ENCODE measurements at places on chromosomes 2 and 18.

DNA sequence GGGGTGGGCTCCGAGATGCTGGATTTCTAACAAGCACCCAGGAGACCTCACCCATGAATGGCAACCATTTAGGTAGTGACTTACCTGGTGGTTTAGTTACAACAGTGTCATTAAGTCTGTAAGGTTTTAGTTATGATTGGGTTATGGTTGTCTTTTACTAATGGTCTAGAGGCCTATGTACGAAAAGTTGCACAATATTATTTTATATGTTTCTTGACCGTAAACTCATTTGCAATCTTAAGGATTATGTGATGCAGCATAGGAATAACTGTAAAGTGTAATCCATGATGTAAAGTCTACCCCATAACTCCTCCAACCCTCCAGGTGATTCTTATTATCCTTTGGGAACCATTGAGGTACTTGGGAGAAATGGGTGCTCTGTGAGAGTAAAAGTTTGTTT, 155.4 kb upstream of the ZEB2 start:
- DNase-seq: no peak

DNA sequence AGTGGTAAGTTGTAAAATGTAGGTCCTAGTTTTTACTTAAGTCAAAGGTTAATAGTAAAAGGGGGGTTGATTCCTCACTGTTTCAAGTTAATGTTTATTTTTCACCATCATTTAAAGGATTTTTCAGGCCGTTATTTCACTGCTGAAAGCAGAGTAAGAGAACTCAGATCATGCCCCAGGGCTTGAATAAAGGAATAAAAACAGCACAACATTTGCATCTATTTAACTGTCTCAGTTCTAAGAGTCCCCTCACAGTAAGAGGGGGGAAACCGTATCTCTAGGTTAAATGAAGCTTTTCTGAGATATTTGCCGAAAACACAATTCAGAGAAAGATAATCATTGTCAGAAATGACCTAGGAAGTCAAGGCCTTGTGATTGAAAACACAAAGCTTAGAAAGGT, 138.2 kb upstream of the KCTD1 start:
- DNase-seq: no peak

DNA sequence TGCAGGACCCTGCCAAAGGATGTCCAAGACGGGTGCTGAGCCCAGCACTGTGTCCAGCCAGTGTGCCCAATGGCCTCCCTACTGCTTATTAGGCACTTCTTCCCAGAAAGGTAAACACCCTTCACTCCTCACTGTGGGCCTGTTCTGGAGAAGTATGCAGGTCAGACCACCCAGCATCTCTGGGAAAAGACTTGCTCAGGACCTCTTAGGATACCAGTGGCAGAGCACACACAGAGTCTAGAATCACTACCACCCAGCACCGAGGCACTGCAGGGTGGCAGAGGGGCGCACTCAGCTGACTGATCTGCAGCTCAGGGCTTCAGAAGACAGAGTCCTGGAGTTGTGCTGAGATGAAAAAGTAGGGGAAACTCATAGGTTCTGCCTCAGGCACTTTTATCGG, 25.8 kb downstream of the XDH start:
- DNase-seq: no peak

DNA sequence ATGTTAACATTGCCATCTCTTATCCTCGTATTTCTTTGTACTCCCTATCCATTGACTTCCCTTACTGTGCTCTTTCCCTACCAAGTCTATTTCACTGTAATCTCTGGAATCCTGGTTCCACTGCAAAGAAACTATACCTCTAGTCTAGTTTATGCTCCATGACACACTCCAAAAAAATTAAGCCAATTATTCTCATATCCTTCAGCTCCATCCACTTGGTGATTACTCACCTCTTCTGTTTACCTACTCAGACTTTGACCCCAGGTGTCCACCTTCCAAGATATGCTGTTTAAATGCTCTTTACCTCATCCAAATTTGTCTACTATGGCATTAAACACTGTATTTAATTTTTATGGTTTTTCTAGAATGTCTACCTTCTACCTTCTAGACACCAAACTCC, 137.9 kb downstream of the ATAD2B start:
- DNase-seq: no peak

DNA sequence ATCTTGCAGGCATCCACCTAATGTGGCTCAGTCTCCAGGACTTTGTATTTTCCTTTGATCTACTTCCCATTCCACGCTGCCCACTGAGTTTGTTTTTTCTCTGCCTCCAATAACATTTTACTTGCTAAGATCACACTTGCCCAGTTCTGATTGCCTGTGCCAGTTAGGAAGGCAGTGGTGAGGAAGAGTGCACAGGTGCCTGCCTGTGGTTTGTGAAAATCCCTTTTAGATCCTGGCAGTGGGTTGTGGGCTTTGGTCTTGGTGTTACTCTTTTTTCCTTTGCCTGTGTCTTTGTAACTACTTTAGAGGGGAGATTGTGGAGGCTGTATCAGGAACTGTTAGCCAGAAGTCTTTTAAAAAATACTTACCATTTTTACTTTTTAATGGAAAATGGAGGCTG, 36.9 kb upstream of the KCNG2 start:
- DNase-seq: no peak

DNA sequence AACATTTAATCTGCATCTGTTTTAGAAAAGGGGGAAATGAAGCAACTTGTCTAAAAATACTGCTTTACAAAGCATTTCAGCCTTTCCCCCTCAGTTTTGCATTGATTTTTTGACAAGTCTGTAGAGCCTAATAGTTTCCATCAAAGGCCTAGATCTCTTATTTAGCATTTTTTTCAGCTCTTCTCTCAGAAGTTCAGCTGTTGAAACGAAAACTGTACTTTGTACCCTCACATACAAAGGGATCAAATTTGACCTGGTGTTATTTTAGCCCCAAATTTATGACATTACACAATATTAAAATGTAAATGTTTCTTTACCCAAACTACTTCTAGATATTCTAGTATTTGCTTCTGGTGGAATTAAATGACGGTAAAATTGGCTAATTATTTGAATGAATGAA, 13.0 kb downstream of the YPEL5 start:
- no peak for DNase-seq

GRCh38 chr18:3794537-3795348, 344.8 kb downstream of the TGIF1 start:
- no peak for DNase-seq

DNA sequence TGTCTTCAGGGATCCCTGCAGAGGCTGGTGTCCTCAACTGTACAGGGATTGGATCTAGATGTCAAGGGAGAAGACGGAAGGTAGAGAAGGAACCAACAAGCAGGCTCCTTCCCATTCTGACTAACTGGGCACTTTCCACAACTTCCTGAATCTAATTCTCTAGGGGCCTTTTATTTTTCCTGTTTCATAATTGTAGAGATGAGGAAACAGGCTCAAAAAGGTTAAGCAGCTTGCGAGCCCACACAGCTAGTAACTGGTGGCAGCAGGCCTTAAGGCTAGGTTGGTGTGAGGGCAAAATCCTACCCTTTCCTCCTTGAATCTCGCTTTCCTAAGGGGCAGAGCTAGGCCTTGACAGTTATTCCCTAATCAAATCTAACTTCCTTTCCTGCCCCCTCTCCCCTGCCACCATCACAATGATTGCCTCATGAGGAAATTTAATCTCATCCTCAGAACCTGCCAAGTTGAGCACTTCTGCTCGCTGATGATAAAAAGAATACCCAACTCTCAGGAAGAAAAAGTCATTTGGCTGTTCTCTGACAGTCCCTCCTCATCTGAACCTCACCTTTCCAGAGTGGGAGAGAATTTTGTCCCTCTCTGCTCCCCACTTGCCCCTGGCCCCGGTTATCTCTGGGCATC, 35.7 kb upstream of the POLE4 start:
- no peak for DNase-seq

DNA sequence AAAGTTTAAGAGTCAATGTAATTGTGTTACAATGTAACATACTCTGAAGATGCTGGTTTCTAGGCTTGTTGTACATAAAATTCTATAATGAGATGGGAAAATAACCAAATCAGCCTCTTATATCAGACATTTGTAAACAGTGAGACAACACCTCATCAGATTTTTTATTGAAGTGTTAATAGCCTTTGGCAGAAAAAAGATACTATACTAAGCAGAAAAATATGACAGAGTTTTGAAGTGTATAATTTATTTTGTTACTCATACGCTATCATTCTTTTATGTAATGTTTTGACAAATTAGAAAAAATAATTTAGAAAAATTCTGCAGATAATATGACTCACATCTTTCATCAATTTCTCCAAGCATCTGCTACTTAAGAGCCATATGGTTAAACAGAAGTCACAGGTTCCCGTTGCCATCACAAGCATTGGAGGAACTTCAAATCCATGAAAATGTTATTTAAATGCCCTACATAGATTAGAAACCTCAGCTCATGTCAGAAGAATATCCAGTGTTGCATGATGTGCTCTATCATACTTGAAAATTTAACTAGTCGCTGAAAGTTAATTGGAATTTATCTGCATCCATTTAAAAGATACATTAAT, 535.4 kb downstream of the LRP1B start:
- DNase-seq: no peak

- no peak for DNase-seq
These were observed 5.4 kb upstream of the IL1R2 start for GRCh38 chr2:101986376-101986775.

DNA sequence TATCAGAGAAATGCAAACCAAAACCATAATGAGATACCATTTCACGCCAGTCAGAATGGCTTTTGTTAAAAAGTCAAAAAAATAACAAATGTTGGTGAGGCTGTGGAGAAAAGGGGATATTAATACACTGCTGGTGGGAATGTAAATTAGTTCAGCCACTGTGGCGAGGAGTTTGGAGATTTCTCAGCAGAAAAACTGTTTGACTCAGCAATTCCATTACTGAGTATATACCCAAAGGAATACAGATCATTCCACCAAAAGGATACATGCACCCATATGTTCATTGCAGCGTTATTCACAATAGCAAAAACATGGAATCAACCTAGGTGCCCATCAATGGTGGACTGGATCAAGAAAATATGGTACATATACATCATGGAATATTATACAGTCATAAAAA, 54.5 kb upstream of the WDR75 start:
- no peak for DNase-seq

DNA sequence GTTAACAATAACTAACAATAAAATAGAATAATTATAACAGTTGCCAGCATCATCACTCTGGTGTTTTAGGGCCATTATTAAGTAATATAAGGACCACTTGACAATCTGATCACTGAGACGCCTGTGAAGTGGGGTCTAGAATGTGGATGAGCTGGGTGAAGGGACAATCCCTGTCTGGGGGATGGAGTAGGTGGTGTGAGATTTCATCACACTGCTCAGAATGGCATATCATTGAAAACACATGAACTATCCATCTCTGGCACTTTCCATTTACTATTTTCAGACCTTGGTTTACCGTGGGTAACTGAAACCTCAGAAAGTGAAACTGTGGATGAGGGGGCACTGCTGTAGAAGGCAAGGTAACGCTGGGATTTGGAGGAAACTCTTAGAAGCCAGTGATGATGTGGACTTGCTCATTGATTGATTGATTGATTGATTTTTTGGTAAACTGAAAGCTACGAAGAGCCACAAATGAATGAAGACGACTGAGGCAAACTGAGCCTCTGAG, 204.4 kb upstream of the TWIST2 start:
- no peak for DNase-seq

GRCh38 chr2:238864207-238865014, 16.5 kb downstream of the TWIST2 start:
- no peak for DNase-seq

- no peak for DNase-seq
These were observed 75.6 kb upstream of the TTN start for GRCh38 chr2:178882666-178883440.

GRCh38 chr2:121427187-121427689, 103.4 kb upstream of the RNU4ATAC start:
- DNase-seq: no peak

DNA sequence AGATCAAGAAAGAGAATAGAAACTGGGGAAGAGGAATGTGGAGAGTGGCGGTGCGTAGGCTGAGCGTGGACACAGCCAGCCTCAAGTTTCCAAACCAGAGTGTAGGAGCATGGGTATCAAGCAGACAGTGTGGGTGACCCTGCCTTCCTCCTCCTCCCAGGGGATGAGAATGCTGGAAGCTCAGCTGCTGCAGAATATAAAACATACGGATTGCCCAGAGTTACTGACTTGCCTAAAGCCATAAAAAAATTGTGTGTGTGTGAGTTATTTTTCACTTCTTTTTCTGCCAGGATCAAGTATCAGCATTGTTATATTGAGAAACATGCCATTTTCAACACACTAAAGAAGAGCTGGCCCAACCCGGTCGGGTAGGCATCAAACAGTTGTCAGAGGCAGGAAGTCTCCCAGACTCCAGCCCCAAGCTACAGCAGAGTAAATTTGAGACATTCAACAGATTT, 333.3 kb upstream of the ACVR2A start:
- DNase-seq: no peak

DNA sequence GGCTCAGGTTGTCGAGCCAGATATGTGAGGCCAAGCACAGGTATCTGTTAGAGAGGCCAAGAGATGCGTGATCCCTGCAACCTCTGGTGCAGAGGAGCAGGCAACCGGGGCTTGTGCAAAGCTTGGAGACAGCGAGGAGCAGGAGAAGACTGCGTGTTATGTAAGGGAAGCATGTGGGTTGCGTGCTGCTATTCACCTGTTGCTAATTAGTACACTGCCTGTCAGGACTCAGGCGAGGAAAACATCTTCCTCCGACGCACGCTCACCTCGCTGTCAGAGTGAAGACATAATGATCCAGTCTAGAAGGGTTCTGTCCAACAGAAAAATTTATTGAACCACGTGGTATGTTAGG, 102.5 kb downstream of the HNRNPLL start:
- DNase-seq: no peak

GRCh38 chr2:203594541-203594940, 59.4 kb upstream of the RAPH1 start:
- no peak for DNase-seq

GRCh38 chr2:238719641-238720040, 128.2 kb upstream of the TWIST2 start:
- DNase-seq: no peak

DNA sequence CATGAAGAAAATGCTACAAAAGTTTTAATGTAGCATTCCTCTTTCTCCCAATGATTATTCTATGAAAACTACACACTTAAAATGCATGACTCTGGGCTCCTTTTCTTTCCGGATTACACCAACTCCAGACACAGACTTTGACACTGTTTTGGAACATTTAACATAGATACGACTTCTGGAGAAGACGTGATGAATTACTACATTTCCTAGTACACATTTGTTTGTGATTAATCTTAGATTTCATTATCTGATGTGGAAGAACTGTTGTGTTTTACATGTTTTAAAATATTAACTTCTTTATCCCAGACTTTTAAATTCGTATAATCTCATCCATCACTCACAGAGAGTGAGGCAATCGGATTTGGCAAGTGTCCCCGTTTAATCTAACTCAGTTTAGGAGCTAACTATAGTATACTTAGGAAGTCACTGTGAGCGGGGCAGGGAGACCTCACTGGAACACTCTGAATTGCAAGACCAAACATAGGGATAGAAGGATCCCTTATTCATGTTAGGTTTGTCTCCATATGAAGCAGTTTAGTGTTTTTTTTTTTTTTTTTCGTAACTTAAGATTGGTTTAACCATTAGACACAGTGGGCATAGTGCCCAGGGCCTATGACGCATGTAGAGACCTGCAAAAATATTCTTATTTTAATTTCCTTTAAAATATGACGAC, 66.7 kb downstream of the PDE1A start:
- DNase-seq: peak; percentile 29

GRCh38 chr2:128424406-128425171, 105.9 kb upstream of the HS6ST1 start:
- no peak for DNase-seq

- no peak for DNase-seq
These were observed 35.8 kb downstream of the CIB4 start for GRCh38 chr2:26605195-26605998.

GRCh38 chr18:13178976-13179375, 39.6 kb upstream of the LDLRAD4 start:
- no peak for DNase-seq

GRCh38 chr2:238946318-238947242, 98.7 kb downstream of the TWIST2 start:
- no peak for DNase-seq

All from left renal cortex interstitium (tissue), 4 donors.